ENCODE measurements at places on chromosomes 16 and 17. TPM values are rescaled to one million over a fixed set of nuclear protein-coding genes. Genes with fewer than 3 reads are reported as not detected.

CD300A gene
- total RNA-seq = not detected

MAP2K3 gene
- 31.3 TPM for total RNA-seq

BBS2 gene
- 47.0 TPM for total RNA-seq

NRN1L gene
- not detected for total RNA-seq

KRT27 gene
- total RNA-seq = not detected

DNA sequence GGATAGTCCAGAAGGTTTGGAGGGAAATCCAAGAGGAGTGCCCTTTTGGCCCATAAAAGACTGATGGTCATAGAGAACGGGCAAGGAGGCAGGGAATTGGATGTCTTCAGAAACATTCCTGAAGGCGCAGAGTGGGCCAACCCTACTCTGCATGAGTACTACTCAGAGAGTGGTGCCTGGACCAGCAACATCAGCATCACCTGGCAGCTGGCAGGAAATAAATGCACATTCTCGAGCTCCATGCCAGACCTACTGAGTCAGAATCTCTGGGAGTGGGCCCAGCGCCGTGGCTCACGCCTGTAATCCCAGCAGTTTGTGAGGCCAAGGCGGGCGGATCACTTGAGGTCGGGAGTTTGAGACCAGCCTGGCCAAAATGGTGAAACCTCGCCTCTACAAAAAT lies 27.1 kb upstream of the SLC39A11 start:
- no peak for DNase-seq

DNAJA2 gene
- total RNA-seq = 44.6 TPM

- DNase-seq = no peak
Observed at GRCh38 chr16:11219178-11219577, 36.8 kb downstream of the SOCS1 start.

GRCh38 chr16:68626557-68626956 lies 18.6 kb upstream of the CDH3 start:
- no peak for DNase-seq

All from chondrocyte (in vitro differentiated cells).